ENCODE measurements at places on chromosomes 2 and 18.

DNA sequence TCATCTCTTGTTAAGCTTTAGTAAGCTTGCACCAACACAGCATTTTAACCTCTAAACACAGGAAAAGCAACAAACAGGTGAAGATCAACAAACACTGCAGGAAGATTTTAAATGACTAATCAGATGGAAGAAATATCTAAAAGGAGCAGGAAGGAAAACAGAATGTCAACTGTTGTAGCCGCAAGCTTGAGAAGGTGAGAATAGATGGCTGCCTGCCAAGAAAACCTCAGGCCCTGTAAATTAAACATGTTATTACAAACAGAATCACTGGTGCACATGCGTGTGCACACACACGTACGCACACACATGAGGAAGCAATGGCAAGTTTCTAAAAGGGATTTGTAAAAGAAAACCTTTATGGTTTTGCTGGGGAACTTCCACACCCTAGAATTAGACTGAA, 257.8 kb upstream of the GALNT5 start:
- DNase-seq, result no peak

DNA sequence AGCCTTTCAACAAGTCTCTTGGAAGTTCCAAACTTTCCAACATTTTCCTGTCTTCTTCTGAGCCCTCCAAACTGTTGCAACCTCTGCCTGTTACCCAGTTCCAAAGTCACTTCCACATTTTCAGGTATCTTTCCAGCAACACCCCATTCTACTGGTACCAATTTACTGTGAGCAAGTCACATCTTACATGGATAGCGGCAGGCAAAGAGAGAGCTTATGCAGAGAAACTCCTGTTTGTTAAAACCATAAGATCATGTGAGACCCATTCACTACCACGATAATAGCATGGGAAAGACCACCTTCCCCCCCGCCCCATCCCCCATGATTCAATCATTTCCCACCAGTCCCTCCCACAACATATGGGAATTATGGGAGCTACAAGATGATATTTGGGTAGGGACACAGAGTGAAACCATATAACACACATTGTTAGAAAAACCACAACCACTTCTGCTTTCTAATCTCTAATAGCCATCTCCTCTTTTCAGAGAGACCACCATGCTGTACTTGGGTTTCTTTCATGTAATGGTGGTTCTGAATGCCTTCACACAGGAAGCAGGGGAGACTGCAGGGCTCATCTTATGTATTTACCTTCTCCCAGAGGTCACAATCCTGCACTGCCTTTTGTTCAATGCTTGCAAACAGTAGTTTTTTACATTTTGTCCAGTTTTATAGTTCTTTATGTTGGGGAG, 46.0 kb upstream of the CALCRL start:
- no peak for DNase-seq

GRCh38 chr2:128024816-128025215, 3.0 kb downstream of the SAP130 start:
- DNase-seq, result no peak

DNA sequence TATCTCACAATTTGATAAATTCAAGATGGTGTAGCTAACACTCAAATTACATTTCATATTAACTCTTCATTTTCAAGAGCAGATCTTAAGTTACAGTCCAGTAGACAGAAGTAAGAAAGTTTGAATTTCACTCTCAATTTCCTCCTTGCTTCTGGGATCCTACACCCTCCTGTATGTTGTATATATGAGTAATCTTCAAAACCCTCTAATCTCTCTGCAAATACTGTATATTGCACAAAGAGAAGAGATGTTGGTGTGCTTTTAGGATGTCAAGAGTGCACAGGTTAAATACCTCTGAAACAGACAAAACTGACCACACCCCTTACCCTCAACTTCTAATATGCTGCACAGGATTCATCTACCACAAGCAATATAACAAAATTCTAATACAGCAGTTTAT, 6.7 kb downstream of the CHST9 start:
- DNase-seq, result no peak

- no peak for DNase-seq
Observed at GRCh38 chr18:35418610-35419009, 41.5 kb upstream of the ZNF396 start.

GRCh38 chr2:199770716-199771115, 80.3 kb downstream of the FTCDNL1 start:
- DNase-seq, result no peak

Measured in fibroblast of the aortic adventitia (primary cell).